ENCODE measurements at places on chromosomes 5 and 9.
A peak's percentile ranks its signal among the peaks of the same experiment; 100 is the strongest.

GRCh38 chr5:164627021-164627420, 1121.6 kb downstream of the MAT2B start:
- DNase-seq, result no peak

DNA sequence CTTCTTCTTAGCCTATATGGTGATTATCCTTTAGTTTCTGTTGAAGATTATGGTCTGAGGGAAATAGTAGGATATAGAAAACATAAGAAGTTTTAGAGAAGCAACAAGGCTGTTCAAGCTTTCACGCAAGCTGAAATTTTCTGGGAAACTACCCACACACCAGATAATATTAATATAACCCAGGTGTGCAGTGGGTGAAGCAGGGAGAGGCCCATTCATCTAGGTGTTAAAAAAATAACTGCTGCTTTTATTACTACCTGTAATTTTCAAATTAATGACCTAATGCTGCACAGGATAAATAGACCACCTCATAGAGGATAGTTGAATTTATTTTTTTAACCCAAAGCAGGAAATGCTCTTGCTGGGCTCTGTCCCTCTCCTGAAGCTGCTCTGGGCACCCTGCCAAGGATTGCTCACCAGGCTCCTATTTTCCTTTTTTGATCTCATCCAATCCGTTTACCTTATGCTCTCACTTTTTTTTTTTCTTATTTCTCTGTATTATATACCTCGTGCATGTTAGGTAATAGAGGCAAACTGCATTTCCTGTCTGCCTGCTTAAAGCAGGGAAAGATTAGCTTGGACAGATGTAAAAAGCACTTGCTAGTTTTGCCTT, 124.3 kb upstream of the SLC12A2 start:
- DNase-seq, result peak; percentile 90

DNA sequence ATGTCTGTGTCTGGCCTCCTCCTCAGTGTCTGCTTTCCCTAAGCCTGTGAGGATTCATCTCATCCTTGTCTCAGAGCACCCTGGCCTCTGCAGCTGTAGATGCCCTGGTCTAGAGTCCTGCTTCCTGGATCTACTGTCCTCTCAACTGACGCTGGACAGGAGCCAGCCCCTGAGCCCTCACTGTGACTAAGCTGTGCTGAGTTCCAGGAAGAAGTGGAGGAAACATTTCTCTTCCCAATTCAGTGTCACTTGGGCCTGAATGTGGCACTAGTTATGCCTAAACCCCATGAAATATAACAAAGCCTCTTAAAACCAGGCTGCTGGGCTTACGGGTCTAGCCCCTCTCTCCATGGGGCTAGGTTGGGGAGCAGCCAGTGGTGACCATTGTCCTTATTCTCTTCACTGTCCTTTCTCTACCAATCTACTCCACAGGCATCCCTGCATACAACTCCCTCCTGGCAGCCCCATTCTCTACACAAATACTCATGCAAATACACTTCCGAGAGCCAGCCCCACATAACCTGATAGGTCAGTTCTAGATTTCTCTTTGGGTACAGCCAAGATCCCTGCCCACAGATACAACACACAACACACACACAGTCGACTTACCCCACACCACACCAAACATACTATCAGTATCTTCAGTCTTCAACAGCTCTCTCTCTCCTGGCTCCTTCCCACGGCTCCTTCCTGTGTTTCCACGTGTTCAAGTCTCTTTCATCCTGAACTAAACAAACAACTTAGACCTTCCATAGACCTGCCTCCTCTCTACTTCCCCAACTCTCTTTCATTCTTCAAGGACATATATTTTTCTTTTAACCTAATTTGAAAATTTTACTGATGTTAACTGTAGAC, 220.8 kb downstream of the SNX18 start:
- no peak for DNase-seq

DNA sequence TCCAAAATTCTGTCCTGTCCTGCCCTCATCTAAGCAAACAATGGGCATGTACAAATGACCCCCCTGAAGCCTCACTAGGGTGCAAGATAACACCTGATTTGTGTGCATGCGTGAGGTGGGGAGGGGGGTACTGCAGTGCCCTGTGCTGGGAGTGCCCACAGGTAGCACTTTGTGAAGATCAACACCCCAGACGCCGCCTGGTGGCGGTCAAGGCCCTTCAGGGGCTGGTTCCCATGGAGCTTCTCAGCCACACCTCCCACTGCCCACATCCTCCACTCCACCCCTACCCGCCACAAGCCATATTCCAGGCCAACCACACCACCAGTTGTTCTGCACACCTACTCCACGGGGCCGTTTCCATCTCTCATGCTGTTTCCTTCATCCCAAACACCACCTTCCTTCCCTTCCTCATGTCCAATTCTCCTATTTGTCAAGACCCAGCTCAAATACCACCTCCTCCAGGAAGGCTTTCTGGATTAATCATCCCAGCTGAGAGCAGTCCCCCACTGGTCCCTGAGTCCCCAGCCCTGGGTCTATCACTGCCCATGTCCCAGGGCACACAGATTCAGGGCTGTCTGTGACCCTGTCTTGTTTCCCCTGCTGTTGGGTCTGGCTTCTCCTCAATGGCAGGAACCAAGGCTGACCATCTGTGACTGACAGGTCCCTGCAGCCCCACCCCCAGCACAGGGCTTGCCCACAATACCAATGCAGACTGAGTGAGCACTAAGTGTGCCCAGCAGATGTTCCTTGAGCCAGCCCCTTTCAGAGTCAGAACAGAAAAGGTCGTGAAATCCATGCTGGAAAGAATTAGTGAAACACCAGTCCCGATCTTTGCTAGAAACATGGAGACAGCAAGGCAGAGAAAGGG, 178.4 kb downstream of the PAX5 start:
- DNase-seq, result no peak

GRCh38 chr9:17116400-17116837, 18.4 kb upstream of the CNTLN start:
- peak; percentile 42 for DNase-seq

GRCh38 chr5:6722015-6722414, 8.8 kb downstream of the TENT4A start:
- no peak for DNase-seq

DNA sequence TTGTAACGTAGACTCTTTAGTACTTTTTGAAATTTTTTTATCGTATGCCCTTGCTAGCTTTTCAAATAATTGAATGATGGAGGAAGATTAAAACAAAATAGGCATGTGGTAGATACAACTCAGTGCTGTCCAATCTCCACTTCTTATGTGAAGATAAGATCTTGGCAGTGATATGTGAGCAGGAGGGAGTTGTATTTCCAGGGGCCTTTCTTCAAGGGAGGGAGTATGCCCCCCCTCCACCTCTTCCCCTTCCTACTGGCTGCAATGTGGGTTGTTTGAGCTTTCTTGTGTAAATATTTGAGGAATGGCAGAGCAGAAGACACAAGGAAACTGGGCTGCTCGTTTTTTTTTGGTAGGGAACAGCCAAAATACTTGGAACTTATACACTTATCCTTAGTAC, 374.9 kb downstream of the PSAT1 start:
- DNase-seq, result no peak

- no peak for DNase-seq
These were observed 758.5 kb upstream of the CTNND2 start for GRCh38 chr5:12662545-12663314.

DNA sequence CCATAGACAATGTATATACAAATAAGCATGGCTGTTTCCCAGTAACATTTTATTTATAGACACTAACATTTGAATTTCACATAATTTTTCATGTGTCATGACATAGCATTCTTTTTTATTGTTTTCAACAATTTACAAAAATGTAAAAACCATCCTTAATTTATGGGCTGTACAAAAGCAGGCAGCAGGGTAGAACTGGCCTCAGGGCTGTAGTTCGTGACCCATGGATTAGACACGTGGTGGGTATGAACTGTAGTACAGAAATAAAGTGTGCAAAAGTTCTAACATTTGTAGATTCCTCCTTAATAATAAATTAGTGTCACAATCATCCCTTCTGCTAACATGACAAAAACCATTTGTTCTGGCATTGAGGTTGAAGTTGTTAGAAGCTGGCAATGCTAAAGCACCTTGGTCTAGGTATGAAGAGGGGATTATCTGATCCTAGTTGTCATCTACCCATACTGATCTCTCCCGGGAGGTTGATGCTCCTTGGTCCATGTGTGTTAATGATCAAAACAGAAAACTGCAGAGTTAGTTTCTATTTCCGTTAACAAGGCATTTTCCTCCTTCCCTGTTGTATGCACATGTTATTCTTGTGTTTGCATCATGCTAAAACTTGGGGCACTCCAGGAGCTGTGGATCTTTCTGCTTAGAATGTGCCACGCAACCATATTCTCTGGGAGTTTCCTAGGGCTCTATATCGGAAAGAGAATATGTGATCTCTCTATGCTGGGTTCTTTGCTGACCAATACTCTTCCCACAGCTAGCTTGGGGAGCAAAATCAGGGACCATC, 917.6 kb downstream of the TLE1 start:
- no peak for DNase-seq

DNA sequence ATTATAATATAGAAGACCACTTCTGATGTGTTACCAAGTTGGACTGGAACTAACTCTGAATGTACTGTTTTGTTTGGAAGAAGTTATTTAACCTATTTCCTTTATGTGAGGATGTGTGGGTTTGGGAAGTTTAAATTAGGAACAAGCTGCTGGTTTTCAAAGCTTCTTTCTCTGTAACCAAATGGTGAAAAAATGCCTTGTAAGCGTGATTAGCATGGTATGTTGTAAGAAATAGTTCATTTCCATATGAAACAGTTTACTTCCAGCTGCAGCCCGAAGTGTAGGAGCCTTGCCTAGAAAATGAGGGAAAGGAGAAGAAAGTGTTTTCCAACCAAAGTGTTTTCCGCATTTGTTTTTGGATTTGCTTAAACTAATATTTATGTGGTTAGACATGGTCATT, 36.0 kb downstream of the TTC1 start:
- DNase-seq, result no peak

DNA sequence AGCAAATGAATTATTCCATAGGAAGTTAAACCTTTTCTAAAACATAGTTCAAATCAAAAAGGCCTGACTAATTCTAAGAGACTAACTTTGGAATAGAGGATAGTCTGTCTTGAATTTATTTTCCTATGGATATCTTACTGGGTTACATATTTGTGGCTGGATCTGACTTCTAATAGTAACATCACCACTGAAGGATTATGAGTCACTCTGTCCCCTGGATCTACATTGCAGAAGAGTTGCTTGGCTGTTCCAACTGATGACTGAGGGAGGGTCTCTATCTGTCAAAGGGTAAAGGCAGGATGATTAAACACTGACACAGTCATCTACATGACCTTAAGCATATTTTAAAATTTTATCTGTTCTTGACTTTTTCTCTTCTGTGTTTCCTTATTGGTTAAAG, 119.6 kb upstream of the FST start:
- no peak for DNase-seq

- no peak for DNase-seq
These were observed 53.5 kb downstream of the NIPSNAP3B start for GRCh38 chr9:104817437-104817836.

- no peak for DNase-seq
These were observed 340.7 kb downstream of the TLE4 start for GRCh38 chr9:79912318-79913070.

DNA sequence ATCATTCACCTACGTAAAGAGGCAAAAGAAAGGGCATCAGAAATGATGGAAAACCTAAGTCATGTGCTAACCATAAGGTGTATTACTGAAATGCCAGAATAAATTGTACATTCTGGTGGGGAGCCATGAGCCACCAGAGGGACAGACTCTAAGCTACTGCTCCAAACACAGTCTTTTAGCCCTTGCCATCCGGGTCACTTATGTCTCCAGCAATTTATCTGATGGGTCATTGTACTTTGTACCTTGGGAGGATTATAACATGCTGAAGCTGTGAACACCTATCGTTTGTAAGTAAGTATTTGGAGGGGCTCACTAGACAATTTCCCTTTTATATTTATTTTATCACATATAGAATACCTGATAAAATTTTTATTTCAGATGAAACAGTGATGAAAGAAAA, 495.1 kb downstream of the KIF4B start:
- DNase-seq, result no peak

- no peak for DNase-seq
These were observed 8.6 kb upstream of the SV2C start for GRCh38 chr5:76074487-76075065.

GRCh38 chr9:18566121-18566520, 92.2 kb downstream of the ADAMTSL1 start:
- DNase-seq, result no peak

DNA sequence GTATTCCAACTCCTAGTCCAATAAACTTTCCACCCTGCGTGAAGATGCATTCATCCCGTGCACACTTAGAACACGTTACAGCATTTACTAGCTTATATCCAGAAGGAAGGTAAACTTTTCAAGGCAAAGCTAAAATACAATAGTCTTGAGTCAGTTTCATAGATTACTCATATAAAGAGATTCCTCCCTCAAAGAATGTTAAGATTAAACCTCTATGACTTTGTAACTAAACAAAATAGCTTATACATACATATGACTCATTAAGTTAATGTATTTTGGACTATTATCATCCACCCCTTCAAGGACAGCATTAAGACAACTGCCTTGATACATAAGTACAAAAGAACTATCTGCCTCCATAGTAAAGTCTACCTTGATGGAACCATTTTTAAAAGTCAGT, 36.1 kb downstream of the TLE1 start:
- no peak for DNase-seq

DNA sequence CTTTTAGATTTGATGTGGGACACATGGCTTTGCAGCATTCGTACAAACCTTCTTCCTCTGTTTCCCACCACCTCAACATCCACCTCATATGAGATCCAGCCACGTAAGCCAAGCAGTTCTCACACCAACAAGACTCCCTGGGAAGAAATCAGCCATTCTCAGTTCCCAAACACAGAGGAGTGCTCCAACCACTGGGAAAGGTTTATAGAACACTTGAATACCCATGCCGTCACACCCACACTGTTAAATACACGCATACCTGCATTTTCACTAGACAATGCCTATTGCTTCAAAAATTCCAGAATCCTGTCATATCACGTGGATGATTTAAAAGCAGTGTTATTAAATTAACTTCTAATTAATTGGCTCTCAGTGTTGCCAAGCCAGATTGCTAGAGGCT, 347.3 kb downstream of the ENC1 start:
- DNase-seq, result no peak

DNA sequence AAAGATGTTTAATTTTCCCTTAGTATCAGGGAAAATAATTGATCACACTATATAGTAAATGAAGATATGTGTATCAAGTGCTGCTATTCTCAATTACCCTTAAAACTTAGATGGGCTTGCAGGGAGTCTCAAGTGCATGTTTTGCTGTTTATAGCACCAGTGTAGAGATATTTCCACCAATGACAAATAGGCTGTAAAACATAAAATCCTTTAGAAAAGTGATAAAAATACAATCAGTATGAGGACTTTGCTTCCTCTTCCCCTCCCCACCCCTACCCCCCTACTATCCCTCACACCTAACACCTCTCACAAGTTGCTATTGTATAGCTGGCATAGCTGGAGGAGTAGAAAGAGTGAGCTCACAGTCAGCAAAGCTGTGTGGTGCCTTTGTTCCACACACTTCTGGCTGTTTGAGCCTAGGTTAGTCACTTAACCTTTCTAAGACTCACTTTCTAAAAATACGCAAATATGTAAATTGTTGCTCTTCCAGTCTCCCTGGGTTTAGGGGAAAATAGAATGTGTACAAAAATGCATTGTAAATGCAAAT, 93.1 kb downstream of the PDE4D start:
- no peak for DNase-seq
